Tibial nerve (tissue), 4 donors: ENCODE measurements at places on chromosomes 5 and 9.
A peak's percentile ranks its signal among the peaks of the same experiment; 100 is the strongest.

GRCh38 chr9:89756891-89757537 is 152.2 kb downstream of the GADD45G start:
- no peak for DNase-seq

DNA sequence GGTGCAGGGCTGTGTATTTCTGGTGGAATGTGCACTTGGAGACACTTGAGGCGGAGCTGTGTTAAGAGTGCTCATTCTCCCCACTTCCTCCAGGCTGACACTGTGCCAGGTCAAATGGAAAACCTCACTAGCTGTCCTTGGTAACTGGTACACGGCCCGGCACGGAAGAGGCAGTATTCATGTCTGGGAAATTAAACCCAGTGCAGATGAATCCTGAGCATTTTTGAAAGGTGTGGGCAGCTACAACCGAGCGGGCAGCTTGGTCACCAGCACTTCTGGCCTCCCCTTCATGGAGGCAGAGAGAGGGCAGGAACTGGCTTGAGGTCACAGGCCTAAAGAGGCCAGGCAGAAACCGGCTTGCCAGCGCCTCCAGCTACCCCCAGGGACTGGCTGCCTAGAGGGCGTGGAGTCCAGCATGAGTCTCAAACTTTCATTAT is 1.6 kb downstream of the CLPTM1L start:
- DNase-seq = no peak

GRCh38 chr9:136826703-136827582 is 15.3 kb upstream of the AJM1 start:
- no peak for DNase-seq

DNA sequence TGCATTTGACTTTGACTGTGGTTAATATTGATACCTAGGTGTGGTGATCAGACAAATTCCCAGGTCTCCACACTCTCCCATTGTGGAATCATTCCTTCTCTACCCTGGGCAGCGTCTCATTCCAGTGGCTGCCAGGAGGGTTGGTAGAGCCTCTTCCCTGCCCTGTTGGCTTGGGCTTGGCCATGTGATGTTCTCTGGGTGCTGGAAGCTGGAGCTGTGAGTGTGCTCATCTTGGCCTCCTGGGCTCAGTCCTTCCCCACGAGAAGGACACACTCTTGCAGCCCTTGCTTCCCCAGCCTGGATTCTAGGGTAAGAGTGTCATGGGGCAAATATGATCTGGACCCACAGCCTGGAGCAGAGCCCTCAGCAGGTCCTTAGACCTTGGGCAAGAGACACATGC is 167.2 kb upstream of the IRX4 start:
- no peak for DNase-seq

DNA sequence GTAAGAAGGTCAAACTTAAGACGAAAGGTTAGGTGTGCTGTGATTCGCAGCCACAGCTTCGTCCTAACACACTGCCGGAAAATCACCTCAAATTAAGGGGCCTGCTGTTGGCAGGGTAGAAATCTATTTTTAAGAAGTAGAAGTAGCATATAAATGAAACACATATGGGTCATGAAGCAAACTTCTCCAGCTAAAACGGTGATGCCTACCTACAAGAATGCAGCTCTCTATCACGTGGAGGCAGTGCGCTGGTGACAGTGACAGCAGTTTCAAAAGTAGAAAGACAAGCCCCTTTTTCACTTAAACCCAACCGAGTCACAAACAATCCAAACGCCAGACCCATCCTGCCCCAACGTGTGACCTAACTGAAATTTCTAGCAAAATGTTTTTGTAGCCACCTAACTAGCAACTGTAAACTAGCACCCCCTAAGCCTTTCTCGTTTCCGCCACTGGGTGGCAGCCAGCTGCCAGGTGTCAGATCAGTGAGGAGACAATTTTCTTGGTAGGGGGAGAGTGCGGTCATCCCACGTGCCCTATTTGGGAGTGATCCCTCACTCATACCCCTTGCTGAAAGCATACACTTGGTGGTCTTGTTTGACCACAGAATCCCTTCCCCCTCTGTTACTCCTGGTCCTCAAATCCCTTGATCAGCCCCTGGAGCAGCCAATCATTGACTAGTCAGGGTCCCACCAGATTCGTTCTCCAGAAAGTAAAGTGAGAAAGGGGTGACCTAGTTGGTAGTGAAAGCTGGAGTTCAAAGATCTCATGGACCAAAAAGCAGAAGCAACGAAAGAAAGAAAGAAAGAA is 71.8 kb upstream of the MAMDC2 start:
- DNase-seq = peak; percentile 71

- DNase-seq = no peak
Observed at GRCh38 chr9:127162864-127163365, 40.5 kb upstream of the ANGPTL2 start.

GRCh38 chr5:179802207-179802883 is 4.3 kb downstream of the MGAT4B start:
- no peak for DNase-seq

DNA sequence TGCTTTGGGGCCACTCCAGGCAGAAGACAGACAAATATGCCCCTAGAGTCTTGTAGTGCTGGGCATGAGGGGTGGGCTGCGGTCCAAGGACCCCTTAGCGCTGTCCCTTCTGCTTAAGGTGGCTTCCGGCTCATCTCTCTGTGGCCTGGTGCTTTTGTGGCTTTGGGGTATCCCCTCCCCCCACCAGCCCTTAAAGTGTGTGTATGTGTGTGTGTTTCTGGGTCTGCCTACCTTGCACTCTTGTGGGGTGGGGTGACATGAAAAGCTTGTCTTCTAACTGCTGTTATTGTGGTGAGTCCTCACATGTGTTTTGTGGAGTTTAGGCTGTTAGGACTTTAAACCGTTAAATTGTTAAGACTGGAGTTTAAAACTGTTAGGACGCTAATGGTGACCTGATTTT is 23.6 kb downstream of the MARCHF6 start:
- no peak for DNase-seq

- no peak for DNase-seq
Observed at GRCh38 chr5:34625246-34625645, 30.9 kb upstream of the RAI14 start.

DNA sequence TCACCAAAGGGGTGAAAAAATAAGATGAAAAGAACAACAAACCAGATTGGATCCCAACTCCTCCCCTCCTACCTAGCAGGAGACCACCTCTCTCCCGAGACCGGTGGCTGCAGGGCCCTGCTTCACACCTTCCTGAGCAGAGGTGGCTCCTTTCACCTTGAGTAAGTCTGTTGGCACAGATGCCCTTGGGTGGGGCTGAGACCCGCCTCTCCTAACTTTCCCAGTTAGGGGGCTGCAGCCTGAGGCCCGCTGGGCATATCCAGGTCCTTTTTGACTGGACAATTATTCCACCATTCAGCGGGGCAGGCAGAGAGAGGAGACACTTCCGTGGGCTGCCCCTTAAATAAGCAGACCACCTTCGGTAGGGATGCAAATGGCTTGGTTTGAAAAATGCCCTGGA is 1.3 kb downstream of the SLC25A48 start:
- DNase-seq = no peak

DNA sequence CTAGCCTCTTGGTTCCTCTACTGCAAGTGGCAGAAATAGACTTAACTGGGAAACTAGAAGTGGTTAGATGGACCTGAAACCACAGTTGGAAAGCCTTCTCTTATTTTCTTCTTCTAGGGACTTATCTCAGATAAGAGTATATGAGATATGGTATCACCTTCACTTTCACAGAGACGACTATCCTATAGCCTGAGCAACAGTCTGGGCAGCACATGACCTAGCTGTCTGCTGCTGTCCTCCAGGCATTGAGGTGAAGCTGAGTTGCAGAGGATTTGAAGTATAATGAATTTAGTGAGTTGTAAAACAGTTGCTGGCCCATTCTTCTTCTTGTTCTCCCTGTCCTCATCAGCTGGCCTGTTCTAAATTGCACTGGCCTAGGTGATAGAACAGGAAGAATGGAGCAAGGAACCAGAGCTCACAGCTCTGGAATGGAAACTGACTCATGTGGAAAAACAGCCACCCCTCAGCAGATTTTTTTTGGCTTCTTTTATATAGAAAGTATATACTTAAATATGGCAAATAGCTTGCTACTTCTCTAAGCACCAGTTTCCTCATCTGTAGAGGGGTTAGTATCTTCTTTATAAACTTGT is 27.8 kb downstream of the RECK start:
- no peak for DNase-seq
